ENCODE measurements at places on chromosomes 11 and 22.
A peak's percentile ranks its signal among the peaks of the same experiment; 100 is the strongest.

DNA sequence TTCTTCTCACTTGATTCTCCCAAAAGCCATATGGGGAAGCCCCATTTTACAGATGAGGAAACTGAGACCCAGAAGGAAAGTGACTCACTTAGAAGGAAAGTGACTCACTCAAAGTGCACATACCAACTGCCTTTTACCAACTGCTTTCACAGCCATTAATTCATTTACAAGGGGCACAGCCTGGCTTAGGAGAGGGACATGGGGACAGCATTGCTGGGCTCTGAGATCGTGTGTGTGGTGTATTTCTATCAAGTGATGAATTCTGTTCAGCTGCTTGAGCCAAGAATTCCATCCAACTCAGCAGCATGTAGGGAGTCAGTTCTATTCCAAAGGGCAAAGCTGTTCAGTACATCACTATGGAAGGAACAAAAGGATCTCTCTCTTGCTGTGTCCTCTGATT lies 23.5 kb upstream of the PAK1 start:
- DNase-seq, result no peak

DNA sequence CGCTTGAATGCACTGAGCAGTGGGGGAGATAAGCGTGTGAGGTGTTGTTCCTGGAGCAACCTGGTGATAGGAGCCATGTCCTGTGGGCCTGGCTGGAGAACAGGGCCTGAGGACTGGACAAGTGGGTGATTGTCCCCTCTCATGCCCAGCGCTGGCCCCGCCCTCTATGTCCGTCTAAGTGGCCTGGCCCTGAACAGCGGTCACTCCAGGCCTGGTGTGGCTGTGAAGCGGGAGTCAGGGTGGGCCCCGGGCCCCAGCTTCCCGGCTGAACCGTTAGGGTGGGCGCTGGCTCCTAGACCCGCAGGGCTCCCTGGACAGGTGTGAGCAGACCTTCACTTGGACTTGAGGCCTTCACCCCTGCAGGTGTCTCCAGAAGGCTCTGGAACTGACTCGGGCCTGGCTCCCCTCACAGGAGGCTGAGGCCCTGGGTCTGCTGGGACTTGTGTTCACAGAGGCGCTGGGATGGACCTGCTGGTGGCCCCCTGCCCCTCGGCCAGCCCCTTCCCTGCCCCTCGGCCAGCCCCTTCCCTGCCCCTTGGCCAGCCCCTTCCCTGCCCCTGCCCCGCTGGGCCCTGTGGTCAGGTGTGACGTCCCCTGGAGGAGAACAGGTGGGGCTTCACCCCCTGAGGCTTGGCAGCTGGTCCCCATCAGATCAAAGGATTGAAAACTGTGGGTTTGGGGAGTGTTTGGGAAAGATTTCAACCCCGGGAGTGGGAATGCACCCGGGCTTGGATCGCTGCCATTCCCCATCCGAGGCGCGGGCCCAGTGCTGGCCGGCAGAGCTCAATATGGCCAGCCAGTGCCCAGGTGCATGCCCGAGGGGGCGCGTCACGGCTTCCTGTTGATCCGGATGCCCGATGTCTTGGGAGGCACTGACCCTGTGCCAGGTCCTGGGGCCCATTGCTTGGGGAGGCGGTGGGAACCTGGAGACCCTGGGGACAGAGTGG lies 3.2 kb upstream of the MUC6 start:
- no peak for DNase-seq

DNA sequence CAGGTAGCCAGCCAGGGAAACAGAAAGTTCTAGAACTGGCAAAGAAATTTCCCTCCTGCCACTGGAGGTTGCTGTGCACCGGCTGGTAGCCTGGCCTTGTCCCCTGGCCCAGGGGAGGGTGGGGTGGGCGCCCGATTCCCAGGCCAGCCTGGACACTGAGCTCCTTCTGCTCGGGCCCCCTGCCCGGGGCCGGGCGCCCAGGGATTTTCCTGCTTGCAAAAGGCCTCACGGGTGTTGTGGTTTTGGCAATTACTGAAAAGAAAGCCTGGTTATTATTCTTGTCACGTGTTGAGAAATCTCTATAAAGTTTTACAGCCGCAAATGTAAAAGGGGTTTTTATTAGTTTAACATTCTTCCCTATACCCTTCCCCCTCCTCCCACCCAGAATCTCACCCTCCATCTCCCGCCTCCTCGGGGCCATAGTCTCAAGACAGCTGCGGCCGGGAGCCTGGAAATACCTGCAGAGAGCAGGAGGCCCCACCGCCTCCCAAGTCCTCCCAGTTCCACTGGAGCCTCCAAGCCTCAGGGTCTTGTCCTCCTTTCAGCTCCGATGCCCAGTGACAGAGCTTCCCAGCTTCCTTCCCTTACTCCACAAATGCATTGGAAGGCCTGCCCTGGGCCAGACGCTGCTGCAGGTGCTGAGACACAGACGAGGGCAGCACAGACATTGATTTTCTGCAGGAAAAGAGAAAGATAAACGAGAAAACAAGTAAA lies 1515.6 kb downstream of the TBC1D22A start:
- no peak for DNase-seq

GRCh38 chr22:35314161-35314942 lies 14.7 kb downstream of the TOM1 start:
- DNase-seq, result peak; percentile 12

- DNase-seq, result no peak
Observed at GRCh38 chr11:44029507-44029845, 18.3 kb upstream of the ACCSL start.

- DNase-seq, result no peak
Observed at GRCh38 chr22:42366806-42367581, 65.2 kb downstream of the NFAM1 start.

All from DMS79 treated with DMSO at 0.1 percent for 48 hours (cell line).